ENCODE measurements at places on chromosomes 5 and 9.

DNA sequence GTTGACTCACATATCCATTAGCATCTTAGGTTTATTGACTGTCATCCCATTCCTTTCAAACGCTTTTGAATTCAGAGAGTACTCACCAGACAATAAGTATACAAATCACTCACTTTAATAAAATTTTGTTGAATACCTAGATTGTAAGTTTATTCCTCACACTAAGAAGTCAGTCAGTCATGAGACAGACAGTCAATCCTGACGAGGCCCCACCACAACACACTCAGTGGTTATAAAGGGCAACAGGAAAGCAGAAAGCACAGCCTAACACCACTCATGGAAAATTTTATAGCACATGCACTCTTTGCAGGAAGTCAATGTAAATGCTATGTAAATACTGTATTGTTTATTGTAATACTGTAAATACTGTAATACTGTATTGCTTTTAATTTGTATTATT is 176.3 kb upstream of the PTGER4 start:
- no peak for DNase-seq

DNA sequence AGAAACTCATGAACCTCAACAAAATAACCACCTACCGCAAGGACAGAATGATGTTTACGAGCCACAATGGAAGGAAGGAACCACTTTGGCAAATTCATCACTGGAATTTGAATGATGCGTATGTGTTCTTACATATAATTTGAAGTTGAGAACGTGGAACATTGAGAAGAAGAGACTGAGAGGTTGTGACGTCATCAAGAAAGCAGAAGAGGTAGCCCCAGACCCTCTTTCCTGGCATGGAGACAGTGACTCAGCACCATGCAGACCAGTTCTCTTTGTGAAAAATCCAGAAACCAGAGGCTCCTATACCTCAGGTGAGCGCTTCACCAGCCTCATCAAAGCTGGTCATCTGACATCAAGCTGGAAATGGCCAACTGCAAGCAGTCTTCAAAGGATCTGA is 124.5 kb downstream of the PDZD2 start:
- DNase-seq: no peak

DNA sequence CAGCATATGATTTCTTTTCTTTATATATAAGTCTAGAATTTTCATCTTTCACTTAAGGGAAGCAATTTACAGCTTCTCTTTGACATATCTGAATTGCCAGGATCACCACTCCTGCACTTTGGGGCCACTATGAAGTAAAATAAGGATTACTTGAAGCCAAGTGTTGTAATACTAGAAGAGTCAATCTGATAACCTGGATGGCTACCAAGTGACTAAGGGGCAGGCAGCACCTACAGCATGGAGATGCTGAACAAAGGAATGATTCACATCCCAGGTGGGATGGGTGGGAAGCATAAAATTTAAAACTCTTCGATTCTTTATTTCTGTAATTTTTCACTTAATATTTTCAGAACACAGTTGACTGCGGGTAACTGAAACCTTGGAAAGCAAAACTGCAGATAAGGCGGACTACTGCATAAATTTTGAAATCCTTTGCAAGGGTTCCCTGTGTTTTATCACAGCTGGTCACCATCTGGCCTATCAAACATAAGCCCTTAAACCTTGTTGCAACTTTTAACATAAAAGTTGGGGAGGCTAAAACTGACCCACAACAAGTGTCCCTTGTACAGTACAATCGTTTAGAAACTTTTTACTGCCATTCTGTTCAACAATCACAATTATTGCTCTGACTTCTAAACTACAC is 31.2 kb downstream of the NR3C1 start:
- DNase-seq: peak; percentile 29

GRCh38 chr9:86202338-86202882 is 57.0 kb downstream of the C9orf153 start:
- DNase-seq: peak; percentile 53

GRCh38 chr5:179137643-179138567 is 77.7 kb downstream of the ZNF354C start:
- no peak for DNase-seq

DNA sequence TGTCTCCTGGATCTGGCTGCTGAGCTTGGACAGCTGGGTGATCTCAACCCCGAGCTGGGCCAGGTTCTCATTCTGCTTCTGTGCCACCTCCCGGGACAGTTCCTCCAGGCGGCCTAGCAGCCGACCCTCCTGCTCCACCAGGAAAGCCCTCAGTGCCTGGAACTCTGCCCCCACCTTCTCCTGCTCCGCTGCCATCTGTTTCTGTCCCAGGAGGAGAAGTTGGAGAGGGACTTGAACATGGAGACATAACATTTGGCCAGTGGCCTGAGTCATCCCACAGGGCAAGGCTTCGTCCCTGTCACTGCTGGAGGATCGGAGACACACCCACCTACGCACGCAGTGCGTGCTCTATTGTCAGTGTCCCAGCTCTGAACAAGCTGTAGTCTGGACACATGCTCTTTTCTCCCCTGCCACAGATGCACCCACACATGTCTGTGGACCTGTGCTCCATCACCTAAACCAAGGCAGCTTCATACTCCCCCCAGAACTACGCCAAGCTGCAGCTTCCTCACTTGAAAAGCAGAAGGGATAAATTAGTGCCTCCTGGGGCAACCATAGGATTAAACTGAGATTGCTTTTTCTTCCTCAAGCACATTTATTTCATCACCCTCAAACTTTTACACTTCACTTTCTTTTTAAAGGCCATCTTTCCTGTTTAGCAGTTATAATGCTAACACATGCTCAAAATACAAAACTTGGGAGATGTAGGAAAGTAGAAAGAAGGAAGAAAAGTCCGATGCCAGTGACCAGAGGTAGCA is 4.9 kb downstream of the TRIM7 start:
- DNase-seq: no peak

GRCh38 chr5:168680395-168680794 is 101.2 kb upstream of the PANK3 start:
- DNase-seq: no peak

DNA sequence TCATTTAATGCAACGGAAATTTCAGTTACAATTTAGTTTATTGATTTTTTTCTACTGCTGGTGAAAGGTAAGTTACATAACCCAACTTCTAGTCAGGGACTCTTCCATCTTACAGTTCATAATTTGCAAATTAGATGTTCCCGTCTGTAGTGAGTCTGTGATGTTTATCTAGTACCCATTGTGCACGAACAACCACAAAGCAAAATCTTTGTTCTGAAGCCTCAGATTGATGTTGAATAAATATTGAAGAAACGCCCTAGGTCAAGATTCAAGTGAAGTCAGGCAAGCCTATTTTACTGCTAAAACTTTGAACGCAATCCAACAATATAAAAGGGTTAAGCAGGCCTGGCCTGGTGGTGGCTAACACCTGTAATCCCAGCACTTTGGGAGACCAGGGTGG is 43.1 kb downstream of the BASP1 start:
- DNase-seq: no peak

DNA sequence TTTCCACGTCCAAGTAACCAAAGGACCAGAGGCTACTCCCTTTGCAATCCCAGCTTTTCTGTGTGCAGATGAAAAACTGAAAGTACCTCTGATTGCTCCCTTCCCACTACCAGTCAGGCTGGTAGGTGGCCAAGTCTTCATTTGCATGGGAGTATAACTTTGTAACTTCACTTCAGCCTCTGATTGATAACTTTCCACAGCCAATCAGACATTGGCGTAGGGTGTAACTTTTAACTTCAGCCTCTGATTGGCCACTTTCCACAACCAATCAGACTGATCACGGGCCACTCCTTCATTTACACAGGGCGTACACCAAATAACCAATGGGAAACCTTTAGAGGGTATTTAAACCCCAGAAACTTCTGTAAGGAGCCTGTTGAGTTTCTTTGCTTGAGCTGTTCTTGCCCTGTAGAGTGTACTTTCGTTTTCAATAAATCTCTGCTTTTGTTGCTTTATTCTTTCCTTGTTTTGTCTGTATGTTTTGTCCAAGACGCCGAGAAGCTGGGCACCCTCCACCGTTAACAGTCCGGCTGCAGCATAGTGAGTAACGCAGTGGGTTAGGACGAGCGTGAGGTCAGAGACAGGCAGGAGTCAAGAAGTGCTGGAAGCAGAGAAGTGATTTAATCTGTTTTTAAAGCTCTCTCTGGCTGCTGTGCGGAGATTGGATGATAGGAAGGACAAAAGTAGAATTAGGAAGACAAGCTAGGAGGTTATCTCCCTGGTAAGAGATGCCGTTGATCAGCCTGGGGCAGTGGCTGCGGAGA is 3.5 kb upstream of the EXOSC2 start:
- DNase-seq: peak; percentile 92

- peak; percentile 15 for DNase-seq
These were observed 678 bp downstream of the SLC2A6 start for GRCh38 chr9:133477992-133478850.

GRCh38 chr5:57420801-57421200 is 61.8 kb downstream of the ACTBL2 start:
- DNase-seq: peak; percentile 63

GRCh38 chr5:115496936-115497576 is 47.5 kb downstream of the FEM1C start:
- DNase-seq: no peak

DNA sequence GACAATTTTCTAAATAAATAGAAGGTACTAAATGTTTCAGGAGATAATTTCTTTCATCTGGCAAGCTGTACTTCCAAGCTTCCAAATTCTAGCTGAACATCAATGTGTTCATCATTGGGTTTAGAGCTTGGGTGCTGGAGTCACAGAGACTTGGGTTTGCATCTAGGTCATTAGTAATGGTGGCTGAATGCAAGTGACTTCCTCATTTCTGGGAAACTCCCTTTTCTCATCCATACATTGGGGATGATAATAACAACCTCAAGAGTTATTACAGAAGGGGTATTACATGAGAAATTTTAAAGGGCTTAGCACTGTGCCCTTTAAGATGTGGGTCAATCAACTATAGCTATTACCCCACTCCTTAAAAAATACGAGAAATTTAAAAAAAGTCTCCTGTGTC is 41.1 kb upstream of the KLF4 start:
- no peak for DNase-seq

- no peak for DNase-seq
These were observed 250.4 kb downstream of the FSTL4 start for GRCh38 chr5:133361922-133362321.

DNA sequence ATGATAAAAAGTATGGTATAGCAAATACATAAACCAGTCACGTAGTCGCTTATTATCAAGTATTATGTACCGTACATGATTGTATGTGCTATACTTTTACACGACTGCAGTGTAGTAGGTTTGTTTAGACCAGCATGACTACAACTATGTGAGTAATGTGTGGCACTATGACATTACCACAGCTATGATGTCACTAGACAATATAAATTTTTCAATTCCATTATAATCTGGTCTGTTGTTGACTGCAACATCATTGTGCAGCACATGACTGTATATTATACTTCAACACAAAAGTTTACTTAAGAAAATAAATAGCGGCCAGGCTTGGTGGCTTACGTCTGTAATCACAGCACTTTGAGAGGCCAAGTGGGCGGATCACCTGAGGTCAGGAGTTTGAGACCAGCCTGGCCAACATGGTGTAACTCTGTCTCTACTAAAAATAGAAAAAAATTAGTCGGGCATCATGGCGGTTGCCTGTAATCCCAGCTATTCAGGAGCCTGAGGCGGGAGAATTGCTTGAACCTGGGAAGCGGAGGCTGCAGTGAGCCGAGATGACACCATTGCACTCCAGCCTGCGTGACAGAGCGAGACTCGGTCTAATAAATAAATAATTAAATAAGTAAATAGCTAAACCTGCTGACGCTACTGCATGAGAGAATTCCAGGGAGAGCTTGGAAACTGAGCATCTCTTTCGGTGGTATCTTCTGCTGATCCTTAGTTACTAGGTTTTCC is 24.6 kb upstream of the JADE2 start:
- no peak for DNase-seq

- peak; percentile 87 for DNase-seq
These were observed 119.5 kb downstream of the ANXA1 start for GRCh38 chr9:73270967-73271721.

DNA sequence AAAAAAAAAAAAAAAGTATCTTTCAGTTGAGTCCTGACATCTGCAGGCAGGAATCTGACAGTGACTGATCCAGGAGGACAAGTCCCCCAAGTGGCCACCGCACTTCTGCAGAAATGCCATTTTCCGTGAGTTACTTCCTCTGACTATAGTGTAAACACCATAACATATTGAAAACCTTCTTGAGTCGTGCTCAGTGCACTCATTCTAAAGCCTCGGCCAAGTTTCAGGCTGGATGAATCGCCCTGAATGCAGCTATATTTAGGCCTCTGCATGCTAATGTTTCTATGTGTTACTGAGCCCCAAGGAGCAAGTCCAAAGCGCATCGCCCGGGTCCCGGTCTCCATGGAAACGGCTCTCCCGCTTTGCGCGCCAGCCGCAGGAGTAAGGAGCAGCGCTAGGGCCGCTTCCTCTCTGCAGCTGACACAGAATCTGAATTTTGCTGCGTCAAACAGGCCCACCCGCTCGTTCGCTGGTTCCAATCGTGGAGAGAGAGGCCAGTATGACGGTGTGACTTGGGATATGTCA is 335.4 kb downstream of the MSX2 start:
- peak; percentile 59 for DNase-seq

DNA sequence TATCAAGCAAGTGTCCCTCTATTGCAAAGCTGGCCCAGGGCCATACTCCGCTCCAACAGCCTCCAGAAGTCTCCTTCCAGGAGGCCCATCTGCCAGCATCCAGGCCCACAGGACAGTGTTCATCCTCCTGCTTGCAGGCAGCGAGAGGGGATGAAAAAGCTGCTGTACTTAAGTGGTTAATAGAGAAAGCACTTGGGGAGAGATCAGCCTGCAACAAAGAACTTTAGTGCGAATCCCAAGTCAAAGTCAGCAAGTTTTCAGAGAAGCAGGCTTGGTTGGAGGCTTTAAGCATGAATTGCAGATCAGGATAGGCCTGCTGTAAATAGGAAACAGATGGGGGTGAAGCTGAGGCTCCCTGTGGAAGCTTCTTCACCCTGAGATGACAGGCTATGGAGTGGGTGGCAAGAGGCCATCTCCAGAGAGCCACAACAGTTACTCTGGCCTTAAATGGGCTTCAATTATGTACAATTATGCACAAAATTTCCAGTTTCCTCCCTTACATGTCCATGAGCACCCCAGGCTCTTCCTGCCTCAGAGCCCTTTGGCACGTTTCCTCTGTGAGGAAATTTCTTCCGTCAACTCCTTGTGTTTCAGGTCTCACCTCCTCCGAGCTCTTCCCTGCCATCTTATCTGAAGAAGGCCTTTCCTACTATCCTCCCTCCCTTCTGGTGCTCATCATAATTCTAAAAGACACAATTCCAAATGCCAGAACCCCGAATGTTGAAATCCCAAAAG is 98.0 kb upstream of the NR3C1 start:
- peak; percentile 70 for DNase-seq

- DNase-seq: peak; percentile 11
These were observed 33.5 kb downstream of the ELOVL7 start for GRCh38 chr5:60810438-60811085.

DNA sequence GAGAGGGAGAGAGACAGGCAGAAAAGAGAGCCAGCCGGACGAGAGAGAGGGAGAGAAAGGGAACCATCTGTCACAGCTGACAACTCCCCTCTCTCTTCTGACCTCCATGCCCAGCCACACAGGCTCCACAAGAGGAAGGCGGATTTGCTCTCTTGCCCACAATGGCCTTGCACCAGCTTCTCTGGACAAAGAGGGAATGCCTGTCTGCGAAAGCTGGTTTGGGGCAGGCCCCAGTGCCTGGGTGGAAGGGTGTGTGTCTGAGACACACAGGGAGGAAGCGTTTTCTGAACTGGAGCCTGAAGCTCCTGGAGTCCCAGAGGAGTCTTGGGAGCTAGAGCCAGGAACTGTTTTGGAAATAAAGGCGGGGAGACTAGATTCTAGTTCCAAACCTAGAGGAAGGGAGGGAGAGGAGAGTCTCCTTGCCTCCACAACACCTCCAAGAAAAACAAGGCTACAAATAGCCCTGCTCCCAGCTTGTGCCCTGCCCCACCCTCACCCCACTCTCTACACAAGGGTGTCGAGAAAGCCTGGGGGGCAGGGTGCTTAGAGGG is 12.5 kb downstream of the C1QTNF2 start:
- no peak for DNase-seq

Data from fibroblast of skin of right biceps (primary cell).